ENCODE measurements at places on chromosomes 7 and 10. TPM values are rescaled to one million over a fixed set of nuclear protein-coding genes. Genes with fewer than 3 reads are reported as not detected.

GRCh38 chr7:155258226-155258560, 39.5 kb upstream of the INSIG1 start:
- DNase-seq = no peak

DNA sequence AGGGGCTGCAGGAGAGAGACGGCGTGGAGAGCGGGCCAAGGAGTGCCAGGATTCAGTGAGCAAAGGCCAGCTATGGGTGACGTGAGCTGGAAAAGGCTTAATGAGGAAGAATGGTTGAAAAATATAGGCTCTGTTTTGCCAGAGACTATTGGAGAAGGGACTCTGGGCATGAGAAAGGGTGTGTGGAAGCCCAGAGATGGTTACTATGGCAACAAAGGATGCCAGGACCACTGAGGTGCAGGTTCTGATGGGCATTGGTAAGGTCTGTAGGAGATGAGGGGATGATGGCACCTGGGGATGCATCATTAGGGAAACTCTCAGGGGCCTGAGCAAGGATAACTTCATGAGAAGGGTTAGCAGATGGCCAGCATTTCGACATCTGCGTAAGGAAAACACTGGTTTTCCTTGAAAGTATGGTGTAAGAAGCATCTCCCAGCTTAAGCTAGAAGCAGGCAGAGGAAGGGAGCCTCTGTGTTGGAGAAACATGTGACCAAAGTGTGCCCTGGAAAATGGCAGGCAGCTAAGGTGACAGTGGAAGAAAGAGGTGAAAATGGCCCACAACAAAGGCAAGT, 21.6 kb upstream of the FAM180A start:
- no peak for DNase-seq

The NACAD gene
- 0.05 TPM for total RNA-seq

- no peak for DNase-seq
Observed at GRCh38 chr10:136465-136762, 1.2 kb downstream of the ZMYND11 start.

- DNase-seq = no peak
Observed at GRCh38 chr7:136030867-136031318, 53.7 kb upstream of the MTPN start.

DNA sequence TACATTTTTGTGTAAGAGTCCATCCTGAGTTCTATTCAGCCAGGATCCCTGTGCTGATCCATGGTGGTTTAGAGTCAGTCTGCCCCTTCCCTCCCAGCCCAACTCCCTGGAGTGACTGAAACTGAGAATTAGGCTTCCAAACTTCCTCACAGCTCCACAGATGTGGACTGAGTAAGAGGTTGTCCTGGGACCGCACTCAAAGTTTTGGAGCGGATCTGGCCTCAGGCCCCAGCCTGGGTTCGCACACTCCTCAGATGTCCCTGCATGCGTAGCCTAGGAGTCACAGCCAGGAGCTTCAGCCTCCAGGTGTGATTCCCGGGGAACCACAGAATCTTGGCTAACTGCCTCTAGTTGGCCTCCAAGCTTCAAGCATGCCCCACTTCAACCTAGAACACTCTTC, 218.1 kb downstream of the C7orf25 start:
- no peak for DNase-seq

- DNase-seq = no peak
Observed at GRCh38 chr7:84705079-84705478, 481.8 kb downstream of the SEMA3D start.

DNA sequence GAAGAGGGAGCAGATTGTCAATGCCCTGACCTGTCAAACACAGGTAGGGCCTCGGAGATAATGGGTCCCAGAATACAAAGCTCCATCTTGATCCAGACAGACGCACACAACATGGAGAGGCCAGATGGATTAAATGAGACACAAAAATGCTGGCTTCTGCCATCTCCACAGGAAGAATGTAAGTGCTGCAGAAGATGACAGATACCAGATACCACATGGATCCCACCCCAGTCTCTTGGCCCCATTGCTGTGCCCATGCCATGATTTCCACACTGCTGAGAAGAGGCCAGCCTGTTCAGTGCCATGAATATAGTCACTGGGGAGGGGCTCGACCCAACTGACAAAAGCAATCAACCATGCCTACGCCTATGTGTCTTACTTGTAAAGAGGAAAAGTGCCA, 487.9 kb downstream of the PARD3 start:
- no peak for DNase-seq

DNA sequence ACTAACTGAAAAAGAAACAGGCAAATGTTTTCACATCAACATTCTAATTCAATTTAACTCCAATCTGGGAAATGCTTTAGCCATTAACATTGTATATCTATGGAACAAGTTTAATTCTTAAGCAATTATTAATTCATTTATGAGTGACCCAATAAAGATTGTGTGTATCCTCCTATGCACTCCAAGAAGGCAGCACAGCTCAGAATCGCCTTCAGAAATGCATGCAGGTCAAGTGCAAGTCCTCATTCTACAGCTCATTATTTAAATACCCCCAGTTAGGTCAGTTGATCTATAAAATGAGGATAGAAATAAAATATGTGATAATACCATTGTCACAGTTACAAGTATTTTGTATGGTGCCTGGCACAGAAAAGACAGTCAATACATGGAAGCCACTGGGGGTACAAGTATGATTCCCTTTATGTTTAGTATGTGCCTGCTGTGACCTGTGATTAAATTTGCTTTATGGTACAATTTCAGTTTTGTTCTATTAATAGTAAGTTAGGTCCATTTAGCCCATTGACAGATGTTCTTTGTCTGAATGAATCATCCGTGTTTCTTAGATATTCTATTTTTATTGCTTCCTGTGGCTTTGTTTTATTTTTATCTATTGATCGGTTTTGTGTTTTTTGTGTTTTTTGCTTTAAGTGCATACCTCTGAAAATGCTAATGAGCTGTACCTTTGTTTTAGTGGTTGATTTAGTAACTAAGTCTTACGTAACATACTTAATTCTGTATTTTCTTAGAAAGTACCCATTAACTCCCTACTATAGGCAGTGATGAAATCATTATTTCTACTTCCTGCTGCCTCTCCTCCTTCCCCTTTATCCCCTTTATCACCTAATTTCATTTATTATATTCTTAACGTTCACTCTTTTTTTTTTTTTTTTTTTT, 42.8 kb downstream of the CPXM2 start:
- DNase-seq = no peak

The ZNF488 gene
- 3.9 TPM for total RNA-seq

DNA sequence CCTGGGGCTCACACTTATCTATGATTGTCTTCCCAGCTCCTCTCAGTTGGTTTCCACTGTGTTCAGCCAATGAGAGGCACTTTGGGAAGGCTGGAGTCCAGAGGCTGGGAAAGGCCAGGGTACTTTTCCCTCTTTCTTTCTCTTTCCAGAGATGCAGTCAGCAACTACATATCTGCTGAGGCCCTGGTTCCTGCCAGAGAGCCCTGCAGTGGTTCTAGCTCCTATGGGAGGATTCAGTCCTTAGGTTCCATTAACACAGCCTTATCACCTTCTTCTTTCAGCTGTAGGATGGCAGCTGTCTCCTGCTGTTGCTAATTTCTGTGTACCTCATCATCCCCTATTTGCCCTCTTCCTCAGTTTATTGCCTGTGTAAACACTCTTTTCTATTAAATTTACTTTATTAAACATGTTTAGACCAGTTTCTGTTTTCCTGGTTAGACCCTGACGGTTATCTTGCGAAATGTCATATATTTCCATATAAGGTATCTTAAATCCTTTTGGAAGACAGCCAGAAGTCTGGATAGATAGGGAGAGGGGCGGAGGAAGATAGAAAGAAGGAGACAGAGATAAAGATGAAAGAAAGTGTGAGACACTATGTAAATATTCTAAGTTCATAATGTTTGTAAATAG, 100.3 kb downstream of the HGF start:
- DNase-seq = no peak

GRCh38 chr10:64037071-64037661, 516.0 kb downstream of the REEP3 start:
- DNase-seq = no peak
